ENCODE measurements at places on chromosomes 2 and 18.

GRCh38 chr2:37560863-37561614, 110.4 kb downstream of the CDC42EP3 start:
- DNase-seq = no peak

DNA sequence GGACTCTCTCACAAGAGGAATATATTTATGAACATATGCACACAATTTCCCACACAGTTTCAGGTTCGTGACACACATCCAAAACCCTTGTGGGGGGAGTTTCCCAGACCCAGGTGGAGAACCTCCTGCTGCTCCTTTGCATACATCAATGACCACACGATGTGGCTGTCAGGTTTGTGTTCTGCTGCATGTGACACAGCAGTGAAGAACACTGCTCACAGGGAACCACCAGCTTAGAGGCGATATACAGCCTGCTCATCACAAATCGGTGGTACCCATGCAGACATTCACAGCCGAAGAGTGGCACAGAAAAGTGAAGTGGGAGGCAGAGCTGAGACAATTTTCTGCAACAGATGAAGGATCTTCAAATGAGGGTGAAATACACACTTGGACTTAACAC, 175.6 kb upstream of the ZFP36L2 start:
- no peak for DNase-seq

GRCh38 chr2:108943751-108944150, 45.3 kb downstream of the EDAR start:
- DNase-seq = no peak

GRCh38 chr2:222380456-222380855, 43.9 kb upstream of the SGPP2 start:
- no peak for DNase-seq

- no peak for DNase-seq
Observed at GRCh38 chr2:146235158-146235557, 1609.7 kb upstream of the ACVR2A start.

DNA sequence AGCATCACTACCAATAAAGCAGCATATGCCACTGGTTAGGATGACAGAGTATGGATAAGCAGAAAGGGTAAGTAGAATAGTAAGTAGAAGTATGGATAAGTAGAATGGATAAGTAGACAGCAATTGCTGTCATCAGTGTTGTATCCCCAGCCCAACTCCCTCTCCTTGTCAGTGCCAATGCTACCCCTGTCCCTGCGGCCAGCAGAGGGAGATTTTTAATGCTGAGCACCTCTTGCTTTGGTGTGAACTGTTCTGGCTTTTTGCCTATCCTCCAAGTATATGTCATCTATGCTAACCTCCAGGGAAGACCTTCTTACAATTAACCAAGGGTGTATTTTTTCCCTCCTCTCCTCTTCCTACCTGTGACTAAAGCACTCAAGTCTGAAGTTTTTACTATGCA, 136.7 kb upstream of the SPHKAP start:
- no peak for DNase-seq

DNA sequence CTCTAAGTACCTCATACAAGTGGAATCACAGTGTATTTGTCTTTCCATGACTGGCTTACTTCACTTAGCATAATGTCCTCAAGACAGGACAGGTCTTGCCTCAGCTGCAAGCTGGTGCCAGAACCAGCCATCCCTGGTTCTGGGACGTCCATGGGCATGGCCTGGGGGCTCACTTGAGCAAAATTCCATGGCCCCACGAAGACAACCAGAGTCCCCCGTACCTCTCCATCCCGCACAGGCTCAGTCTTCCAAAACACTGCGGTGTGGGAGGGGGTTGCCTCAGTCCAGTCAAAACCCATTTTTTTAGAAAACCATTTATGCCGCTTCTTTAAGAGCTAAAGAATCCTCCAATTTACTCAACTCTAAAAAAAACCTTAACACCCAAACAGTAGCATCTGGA, 21.7 kb upstream of the CABLES1 start:
- DNase-seq = no peak

Data from NCI-H1930 (cell line).